D341Med (cell line): ENCODE measurements at places on chromosomes 12 and 14.

DNA sequence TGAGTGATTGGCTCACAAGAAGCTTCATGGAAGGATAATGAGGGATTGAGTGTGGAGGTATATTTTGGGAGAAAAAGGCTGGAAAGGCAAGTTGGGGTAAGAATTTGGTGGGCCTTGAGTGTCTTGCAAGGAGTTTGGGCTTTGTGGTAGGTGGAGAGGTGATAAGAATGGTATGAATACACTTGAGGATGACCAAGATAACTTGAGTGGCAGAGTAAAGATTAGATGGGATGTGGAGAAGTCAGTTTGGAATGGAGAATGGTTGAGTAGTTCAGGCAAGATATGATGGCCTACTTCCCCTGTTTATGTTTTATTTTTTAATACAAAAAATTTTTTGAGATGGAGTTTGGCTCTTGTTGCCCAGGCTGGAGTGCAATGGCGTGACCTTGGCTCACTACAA is 9.1 kb downstream of the ADCK1 start:
- DNase-seq = no peak

- no peak for DNase-seq
Observed at GRCh38 chr12:120072472-120073249, 43.9 kb downstream of the RAB35 start.

DNA sequence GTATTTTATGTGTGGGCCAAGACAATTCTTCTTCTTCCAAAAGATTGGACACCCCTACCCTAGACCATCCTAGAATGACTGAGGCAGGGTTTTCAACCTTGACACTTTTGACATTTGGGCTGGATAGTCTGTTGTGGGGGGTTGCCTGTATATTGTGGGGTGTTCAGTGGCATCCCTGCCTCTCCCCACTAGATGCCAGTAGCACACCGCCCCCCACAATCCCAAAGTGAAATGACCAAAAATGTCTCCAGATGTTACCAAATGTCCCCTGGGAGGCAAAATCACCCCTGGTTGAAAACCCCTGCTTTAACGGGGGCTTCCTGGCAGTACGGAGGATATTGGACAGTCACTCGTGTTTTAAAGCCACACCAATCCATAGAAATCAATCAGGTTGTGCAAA is 219.6 kb downstream of the PHETA1 start:
- no peak for DNase-seq

- DNase-seq = no peak
Observed at GRCh38 chr12:39752482-39753137, 133.0 kb upstream of the ABCD2 start.

DNA sequence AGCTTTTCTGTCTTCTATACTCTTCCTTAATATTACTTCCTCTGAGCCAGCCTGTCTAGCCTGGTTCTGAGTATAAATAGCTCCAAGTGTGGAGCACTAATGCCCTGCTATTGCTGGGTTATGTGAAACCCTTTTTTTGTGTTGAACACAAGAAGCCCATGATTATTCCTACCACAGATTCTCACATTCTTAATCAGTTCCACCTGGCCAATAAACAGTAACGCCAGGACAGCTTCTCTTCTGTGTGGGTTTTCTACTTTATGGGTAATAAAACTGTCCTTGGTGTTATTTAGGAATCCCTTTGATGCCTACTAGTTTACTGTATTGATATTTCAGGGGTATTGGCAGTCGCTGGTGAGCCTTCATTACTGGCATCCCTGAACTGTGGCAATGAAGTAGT is 48.9 kb upstream of the LRIG3 start:
- DNase-seq = no peak

DNA sequence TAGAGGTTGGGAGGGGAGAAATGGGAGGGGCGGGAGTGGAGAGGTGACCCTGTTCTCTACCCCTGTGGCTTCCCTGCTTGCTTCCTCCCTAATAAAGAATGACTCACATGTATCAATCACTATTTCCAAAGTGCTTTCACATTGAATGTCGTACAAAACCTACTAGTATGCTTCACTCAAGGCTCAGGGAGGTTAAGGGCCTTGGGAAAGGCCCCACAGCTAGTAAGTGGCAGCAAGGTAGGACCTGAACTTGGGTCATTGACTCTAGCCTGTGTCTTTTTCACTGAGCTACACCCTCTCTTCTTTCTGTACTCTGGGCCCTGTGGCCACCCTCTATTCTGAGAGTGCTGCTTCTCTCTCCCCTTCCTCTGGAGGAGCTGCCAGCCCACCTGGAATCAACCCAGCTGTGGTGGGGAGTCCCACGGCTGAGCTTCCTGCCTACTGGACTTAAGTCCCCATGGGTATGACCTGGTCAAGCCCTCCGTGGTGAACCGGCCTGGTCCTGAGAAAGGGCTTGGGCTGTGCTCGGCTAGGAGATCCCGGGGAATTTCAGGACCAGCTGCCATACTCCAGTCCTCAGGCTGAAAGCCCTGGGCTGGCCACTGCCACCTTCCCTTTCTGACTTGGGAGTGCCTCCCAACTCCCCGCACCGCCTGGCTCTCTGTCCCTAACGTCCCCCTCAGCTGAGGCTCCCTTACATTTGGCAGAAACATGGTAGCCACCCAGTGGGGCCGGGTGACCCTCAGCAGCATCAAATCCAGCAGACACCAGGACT is 13.0 kb downstream of the SLC48A1 start:
- no peak for DNase-seq

DNA sequence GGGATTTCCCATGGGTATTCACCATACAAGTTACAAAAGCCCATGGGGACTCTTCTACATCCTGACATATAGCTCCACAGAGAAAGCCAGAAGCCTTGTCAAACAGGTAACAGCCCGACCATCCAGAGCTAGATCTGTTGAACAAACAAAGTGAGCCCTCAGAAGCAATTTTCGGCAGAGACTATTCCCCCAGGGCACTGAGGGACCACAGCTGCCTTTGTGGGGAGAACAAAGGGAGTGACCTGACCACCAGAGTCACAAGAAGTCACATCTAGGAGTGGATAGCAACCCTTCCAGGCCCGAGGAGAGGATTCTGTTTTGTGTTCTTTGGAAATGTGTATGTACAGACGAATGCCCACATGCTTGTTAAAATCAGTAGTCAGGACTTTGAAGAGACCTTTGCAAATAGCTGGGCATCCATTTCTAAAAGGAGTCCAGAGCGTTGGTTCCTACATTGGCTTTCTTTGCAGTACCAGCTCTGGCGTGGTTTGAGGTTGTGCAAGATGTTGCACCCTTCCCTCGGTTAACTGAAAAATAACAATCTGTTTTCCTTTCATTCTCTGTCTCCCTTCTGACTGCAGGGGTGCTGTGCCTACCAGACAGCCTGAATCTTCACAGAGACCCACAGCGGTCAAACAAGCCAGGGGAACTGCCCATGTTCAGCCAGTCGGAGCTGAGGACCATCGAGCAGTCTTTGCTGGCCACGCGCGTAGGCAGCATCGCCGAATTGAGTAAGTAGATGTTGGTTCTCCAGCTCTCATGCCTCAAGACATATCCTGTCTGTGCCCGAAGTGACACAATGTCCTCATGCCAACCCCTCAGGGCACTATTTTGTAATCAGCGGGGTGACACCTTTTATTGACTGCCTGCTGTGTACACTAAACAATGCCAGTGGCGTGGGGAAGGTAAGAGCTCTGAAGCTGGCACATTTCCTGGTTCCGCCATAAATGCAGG is 165.4 kb upstream of the PWP1 start:
- DNase-seq = no peak

- DNase-seq = no peak
Observed at GRCh38 chr12:3145546-3146310, 68.5 kb downstream of the TSPAN9 start.

- no peak for DNase-seq
Observed at GRCh38 chr12:47576289-47576945, 129.4 kb downstream of the RPAP3 start.

DNA sequence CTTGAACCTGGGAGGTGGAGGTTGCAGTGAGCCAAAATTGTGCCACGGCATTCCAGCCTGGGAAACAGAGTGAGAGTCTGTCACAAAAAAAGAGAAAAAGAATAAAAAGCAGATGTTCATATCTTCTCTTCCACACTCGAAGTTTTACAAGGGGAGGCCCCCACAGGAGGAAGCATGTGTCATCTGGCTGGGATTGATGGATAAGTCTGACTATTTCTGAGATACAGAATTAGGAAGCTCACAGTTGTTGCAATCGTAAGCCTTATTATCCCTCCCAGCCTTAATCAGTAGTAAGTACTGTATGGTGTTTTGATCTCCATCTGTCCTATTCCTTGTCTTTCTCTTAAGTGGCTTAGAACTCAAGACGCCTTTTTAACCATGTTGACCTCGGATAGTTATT is 31.9 kb upstream of the RASSF8 start:
- DNase-seq = peak; percentile 63

GRCh38 chr12:23356927-23357708 is 592.4 kb downstream of the SOX5 start:
- DNase-seq = no peak

DNA sequence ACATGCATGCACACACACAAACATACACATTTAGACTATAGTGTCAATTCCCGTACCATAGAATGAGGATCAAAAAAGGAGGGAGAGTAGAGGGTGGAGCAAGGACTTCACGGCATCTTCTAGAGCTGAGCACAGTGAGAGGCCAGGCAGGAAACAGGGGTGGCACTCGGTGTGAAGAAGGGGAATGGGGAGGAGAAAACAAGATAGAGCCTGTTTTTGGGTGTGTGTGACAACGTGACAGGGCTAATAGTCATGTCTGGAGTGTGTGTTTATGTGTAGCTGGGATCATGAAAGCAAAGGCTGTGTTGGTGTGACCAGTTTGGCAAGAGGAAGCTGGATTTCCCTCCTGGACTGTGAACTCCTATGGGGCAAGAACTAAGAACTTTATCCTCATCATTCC is 9.9 kb upstream of the ACVR1B start:
- no peak for DNase-seq

GRCh38 chr12:1527789-1528188 is 66.6 kb downstream of the FBXL14 start:
- DNase-seq = no peak

GRCh38 chr12:7899755-7900154 is 27.0 kb upstream of the SLC2A14 start:
- no peak for DNase-seq

- no peak for DNase-seq
Observed at GRCh38 chr12:45329238-45329637, 113.3 kb downstream of the ANO6 start.

GRCh38 chr12:66636771-66637170 is 42.1 kb downstream of the GRIP1 start:
- DNase-seq = no peak

DNA sequence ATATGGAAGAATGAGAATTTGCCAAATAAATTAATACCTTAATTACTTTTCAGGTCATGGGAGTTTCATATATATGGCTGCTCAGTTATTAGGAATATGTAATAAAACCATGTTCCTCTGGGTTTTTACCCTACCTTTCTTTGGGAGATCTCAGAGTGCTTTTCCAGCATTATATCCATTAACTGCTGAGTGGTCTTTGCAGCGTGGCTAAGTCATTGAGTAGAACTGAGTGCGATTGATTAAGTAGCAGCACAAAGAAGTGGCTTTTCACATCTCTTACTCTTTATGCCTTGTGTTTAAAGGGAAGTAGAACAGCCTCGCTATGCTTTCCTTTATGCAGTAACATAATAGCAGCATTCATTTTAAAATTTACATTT is 340.1 kb downstream of the SNAPC1 start:
- no peak for DNase-seq

DNA sequence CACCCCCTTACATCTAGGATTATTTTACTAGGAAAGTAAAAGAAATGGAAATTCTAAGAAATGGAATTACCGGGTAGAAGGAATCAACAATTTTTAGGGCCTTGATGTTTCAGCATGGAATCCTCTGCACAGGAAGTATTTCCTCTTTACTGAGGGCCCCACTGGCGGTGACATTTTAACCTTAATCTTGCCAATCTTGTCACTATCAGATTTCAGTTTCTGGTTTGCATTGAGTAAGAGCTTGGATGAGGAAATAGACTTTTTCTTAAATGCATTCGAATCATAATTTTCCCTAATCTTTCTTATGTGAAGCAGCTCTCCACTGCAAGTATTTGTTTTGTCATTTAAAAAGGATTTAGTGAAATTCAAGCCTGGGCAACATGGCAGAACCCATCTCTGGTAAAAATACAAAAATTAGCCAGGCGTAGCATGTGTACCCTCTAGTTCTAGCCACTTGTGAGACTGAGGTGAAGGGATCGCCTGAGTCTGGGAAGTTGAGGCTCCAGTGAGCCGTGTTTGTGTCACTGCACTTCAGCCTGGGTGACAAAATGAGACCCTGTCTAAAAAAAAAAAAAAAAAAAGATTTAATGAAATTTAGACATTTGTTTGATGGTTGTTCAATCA is 40.7 kb downstream of the TPCN1 start:
- DNase-seq = no peak

DNA sequence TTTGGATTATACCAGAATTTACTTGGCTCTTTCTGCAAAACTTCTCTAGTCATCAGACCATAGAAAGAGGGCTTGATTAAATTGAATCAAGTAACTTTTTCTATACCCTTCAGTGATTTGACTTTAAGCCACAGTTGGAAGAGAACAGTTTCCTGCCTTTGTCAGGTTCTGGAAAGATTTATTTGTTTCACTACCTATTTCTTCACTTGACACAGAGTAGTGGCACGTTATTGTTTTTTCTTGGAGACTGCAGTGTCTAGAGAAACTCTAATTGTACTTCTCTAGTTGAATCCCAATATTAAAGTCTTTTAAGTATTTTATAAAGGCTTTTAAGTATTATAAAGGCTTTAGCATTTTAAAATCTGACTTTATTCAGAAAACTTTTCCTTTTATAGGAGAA is 138.1 kb downstream of the TMEM117 start:
- no peak for DNase-seq

DNA sequence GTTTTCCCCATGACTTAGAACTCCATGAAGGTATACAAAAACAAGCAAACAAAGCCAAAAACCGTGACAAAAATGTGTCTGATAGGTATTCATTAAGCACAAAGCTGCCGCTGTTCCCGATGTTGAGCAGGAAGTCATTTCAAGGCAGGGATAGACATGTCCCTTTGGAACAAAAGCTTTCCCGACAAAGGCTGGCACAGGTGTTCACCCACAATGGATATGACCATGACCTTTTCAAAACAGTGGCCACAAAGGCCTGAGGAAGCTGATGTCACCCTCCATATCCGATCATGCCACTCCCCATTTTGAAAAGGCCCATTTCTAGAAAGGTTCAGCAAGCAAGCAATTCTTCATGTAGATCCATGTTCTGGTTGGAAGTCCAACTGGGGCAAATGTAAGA is 279.1 kb downstream of the BTG1 start:
- no peak for DNase-seq

GRCh38 chr14:70776197-70776596 is 33.1 kb downstream of the MAP3K9 start:
- DNase-seq = no peak

DNA sequence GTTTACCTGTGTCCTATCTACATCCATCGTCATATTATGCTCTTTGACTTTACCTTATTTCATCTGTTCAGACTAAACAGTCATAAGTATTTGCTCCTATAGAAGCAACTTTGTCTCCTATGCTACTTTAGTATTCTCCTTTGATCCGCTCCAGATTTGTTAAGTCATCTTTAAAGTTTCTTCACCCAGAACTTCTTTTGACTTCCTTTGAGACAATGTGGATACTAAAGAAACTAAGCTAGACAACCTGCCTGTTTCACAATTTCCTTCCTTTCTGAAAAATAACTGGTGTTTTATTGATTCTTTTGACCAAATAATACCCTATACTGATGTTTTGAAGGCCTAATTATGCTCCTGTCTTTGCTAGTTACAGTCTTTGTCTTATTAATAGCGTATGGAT is 30.0 kb upstream of the LRRK2 start:
- no peak for DNase-seq

GRCh38 chr14:65168840-65169239 is 66.5 kb upstream of the MAX start:
- no peak for DNase-seq

- no peak for DNase-seq
Observed at GRCh38 chr14:99755629-99756603, 37.3 kb upstream of the EML1 start.

GRCh38 chr12:79515530-79515935 is 175.2 kb downstream of the PAWR start:
- no peak for DNase-seq
